ENCODE measurements at places on chromosomes 11 and 22.

DNA sequence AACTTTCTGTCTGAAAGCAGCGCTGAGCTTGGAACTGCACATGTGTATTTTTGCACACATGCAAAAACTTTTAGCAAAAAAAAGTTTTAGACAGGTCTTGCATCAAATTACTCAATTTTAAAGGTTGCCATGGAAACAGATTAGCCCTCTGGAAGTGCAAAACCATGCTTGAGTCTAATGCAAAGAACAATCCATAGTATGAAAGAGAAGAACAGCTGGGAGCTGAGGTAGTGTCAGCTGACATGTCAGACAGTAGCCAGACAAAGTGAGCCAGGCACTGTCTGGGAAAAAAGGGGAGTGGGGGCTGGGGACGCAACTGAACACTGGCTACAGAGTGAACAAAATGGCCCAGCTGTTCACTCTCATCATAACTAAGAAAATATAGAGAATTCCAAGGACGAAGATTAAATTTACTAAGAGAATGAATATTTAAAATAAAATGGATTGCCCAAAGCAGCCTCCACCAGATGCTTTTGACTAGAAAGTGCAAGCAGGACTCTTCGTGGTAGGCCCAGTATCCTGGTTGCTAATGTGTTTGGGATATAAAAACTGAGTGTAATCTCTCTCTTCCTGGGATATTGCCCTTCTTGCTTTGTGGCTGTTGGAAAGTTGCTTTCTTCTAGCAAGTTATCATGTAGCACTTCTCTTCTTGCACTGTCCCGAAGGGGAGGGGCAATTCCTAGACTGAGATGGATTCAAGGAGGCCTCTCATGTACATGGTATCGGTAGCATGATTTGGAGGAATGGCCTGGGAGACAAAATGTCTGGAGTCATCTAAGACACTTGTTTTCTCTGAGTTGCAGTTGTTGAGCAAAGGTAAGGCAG lies 434.1 kb upstream of the FAT3 start:
- DNase-seq, result no peak

- DNase-seq, result no peak
These were observed at the start of gene ART5 for GRCh38 chr11:3641701-3642070. Gene ART5, minus strand, starts transcription at chr11:3641992. Its CDS starts 130 bp downstream, at chr11:3641862.

- DNase-seq, result no peak
These were observed 11.7 kb upstream of the SOX10 start for GRCh38 chr22:37996079-37996478.

GRCh38 chr11:112795911-112796649 lies 165.1 kb upstream of the NCAM1 start:
- no peak for DNase-seq

DNA sequence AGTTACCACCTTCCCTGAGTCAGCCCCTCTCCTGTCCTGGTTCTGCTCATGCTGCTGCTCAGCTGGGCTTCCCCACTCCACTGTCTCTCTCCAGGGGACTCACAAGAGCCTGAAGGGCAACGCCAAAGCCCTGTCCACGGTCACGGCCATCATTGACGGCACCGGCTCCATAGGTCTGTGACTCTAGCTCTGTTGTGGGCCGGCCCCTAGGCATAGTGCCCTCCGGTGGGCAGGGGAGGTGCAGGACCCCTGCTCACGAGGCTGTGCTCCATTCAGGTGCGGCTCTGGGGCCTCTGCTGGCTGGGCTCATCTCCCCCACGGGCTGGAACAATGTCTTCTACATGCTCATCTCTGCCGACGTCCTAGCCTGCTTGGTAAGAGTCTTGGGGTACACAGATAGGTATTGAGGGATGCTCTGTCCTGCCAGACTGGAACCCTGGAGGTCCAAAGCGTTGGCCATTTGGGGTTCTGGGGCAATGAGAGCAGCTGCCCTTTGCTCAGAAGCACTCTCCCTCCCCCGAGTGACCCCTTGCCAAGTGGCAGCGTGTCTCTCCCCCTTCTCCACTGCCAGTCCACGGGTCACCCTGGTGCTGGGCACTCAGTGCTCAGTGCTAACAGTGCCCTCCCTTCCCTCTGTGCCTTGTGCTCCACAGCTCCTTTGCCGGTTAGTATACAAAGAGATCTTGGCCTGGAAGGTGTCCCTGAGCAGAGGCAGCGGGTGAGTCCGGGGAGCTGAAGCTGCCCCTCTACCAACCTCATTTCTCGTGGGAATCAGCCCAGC lies 22.4 kb downstream of the SLC37A2 start:
- no peak for DNase-seq

DNA sequence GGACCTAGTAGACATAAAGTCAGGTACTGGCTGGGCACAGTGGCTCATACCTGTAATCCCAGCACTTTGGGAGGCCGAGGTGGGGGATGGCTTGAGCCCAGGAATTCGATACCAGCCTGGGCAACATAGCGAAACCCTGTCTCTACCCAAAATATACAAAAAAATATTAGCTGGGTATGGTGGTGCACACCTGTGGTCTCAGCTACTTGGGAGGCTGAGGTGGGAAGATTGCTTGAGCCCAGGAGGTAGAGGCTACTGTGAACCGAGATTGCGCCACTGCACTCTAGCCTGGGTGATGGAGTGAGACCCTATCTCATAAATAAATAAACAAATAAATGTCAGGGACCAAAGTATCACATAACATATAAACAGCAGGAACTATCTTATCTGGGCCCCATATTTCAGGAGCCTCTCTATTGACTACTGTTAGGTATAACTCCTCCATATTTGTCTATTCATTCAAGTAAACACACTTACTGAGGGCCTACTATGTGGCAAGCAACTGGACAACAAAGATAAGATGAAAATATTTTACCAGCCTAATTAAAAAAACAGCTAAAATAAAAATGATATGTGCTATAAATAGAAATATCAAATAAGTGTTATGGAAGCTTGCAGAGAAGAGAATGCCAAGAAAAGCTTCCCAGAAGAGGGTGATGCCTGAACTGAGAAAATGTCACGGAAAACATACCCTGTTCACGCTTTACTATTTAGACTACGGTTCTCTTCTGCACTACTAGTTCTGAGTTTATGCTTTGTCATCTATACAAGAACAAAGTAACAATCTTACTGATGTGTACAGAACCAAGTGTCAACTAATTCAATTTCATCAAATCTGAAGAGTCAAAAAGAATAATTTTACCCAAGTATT lies 2.0 kb downstream of the NUP98 start:
- DNase-seq, result no peak

- DNase-seq, result no peak
These were observed 7.3 kb downstream of the C11orf97 start for GRCh38 chr11:94519478-94520084.

- DNase-seq, result no peak
These were observed 32.5 kb downstream of the PDE3B start for GRCh38 chr11:14676068-14676467.

DNA sequence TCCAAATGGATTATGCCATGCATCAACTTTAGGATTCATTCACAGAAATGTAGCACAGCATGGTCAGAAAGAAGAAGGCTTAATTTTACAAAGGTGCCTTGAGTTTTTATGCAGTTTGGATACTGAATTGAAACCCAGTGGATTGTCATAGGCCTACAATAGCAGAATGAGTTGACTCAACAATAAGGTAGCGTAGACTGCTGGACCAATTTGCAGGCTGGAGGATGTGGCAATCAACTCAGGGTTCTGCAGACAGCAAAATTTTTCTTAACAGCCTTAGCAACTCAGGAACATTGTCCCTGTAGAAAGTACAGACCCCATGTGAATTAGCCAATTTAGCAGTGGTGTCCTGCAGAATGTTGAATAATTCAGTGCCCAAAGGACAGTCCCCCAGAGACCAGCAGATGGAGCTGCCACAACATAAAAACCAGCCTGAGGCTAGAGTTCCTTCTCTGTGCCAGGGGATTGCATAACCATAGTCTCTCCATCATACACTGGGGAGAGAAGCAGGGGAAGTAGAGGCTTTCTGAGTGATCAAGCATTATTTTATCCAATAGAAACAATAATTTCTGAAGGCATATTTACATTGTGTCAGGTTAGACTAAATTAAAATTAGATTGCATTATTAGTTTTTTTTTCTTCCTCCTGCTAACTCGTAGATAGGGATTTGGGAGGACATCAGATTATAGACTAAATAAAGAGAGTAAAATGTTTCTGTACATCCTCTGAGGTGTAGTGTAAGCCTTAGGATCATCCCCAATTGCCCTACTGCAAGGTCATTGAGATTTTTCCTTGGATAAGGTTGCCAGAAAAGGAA lies 20.3 kb upstream of the MRPL17 start:
- no peak for DNase-seq

- DNase-seq, result no peak
These were observed 6.2 kb downstream of the MRGPRD start for GRCh38 chr11:68974421-68975194.

DNA sequence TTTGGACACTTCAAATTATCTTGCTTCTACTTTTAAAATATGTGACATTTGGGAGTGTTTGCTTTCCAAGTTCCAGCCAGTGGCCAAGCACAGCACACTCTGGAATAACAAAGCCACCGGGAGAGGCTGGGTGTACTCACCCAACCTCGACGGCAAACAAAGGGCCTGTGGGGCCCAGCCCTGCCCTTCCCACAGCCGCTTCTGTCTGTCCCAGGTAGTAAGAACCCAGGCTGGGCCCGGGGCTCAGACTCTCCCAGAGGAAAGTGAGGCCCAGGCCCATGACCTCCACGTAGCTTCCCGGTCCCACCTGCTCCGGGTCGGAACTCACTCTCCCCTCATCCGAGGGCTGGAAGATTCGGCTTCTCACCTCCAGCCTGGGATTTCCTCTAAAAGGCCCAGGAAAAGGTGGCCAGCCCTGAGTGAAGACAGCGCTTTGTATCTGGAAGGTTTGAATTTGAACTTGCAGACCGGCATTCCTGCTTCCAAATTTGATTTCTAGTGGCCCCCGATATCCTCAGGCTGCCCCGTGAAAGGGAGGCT lies 93.5 kb downstream of the CELSR1 start:
- DNase-seq, result no peak

- DNase-seq, result no peak
These were observed 31.4 kb upstream of the BRSK2 start for GRCh38 chr11:1358286-1358685.

DNA sequence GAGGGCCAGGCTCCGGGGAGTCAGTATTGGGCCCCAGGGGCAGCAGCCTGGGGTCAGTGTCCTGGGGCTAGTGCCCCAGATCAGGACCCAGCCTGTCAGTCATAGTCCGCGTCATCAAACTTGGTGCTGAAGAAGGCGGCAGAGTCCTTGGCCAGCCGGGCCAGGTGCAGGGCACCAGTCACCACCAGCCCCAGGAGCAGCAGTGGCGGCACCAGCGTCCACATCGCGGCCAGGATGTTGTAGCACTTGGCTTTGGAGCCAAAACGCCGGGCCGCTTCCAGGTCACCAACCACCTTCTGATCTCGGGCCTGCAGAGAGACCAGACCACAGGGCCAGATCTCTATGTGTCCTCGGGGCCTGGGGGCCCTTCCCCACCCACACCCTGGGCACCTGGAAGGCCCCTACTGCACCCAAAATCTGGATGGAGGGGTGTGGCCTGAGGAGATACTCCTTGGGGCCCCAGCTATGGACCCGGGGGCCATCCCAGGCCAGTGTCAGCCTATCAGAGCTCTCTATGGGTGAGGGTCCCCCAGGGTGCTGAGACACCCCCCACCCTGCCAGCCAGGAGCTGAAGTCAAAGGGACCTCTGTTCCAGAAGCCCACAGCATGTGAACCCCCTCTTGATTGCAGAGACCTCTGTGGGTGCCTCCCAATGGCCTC lies 790 bp downstream of the IFITM5 start:
- DNase-seq, result no peak

- no peak for DNase-seq
These were observed 28.0 kb downstream of the MYEOV start for GRCh38 chr11:69321877-69322361.

GRCh38 chr11:17572359-17572690 lies 25.3 kb downstream of the OTOG start:
- DNase-seq, result no peak

DNA sequence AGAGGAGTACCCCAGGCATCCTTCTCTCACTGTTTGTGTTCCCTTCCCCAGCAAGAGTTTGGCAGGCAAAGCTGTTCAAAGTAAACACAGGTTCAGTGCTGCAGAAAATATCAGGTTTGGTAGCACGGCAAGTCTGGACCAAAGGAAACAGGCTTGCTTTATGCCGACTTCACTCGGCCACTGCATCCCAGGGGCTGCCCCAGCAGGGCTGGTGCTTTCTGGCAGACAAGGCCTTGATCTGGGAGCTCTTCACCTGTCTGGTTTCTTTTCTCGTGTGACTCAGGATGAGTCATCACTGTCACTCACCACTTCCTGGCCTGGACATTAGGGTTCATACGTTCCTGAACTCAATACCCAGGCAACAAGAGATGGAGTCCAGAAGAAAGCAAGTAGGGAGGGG lies 52.6 kb upstream of the NAV2 start:
- DNase-seq, result no peak

DNA sequence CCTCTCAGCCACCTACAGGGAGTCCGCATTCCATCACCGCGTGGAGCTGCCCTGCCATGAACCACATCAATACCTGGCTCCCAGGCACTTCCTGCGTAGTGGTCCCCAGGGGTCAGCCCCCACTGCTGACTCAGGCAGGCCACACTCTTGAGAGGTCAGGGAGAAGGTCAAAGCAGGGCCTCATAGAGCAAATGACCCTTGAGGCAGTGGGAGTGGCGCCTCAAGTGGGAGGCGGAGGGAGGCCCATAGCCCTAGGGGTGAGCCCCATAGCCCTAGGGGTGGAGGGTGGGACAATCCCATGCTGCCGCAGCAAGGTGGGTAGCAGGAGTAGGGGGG lies 5.0 kb downstream of the PRDX5 start:
- DNase-seq, result no peak

- no peak for DNase-seq
These were observed 37.3 kb downstream of the OR10A6 start for GRCh38 chr11:7893796-7894195.

DNA sequence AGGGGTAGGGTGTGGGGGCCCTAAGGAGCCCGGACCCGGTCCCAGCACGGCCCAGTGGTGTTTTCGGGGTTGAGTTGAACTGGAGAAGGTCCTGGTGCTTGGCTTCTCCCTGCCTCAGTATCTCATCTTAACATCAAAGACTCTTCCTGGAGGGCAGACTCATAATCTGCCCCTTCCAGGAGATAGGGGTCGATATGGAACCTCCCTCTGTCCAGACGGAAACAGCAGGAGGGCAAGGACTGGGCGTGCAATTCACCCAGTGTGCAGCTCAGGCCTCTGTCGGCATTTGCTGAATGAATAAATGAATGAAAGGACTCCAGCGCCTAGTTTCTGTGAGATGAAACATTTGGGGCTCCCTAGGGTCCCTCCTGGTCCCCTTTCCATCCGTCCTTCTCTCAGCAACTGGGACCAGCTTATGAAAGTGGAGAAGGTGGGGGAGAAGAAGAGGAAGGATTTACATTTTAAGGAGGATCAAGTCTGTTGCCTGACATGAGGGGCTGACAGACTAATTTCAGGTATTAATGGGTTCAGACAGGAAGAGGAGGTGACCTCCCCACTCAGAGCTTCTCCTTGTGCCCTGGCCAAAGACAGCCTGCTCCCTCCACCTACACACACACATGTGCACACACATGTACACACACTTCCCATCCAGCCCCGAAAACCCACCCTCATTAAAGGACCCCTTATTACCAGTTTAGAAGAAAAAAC lies 1.1 kb upstream of the SHISA8 start:
- DNase-seq, result no peak

- no peak for DNase-seq
These were observed 46.3 kb downstream of the PIK3C2A start for GRCh38 chr11:17161515-17161914.

GRCh38 chr22:38345782-38346181 lies 28.5 kb upstream of the CSNK1E start:
- no peak for DNase-seq
